Activated naive CD8-positive, alpha-beta T cell treated with anti-CD3 and anti-CD28 coated beads for 36 hours (primary cell): ENCODE measurements at places on chromosomes 12 and 14.

DNA sequence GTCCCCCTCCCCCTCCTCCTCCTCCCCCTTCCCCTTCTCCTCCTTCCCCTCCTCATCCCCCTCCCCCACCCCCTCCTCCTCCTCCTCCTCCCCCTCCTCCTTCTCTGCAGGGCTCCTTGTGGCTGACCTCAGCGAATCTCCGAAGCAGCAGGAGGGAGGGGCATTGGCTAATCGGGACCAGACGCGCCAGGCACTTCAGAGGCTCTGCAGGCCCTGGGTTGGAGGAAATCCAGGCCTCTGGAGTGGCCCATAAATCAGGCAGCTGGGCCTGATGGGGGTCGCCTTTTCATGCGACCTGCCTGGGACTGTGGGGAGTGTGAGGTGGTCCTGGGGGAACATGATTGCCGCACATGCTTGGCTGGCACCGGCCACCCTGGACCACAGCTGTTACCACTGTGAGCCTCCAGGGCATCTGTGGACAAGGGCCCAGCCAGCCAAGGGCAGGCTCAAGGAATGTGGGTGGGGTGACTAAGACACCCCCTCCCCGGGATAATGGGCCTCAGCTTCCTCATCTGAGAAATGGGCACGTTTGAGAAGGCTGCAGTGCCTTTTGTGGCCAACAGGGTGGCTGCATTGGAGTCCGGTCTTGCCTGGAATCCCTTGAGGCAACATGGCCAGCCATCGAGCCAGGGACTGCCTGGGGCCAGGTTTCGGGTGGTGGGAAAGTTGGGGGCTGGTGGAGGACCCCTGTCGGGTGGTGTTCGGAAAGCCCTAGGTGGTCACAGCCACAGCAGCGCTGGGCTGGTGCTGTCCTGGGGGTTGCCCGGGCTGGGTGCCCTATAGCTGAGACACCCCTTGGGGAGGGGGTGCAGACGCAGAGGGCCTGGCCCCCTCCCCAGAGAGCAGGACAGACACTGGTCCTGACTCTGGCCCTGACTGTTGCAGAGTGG lies 12.0 kb downstream of the KIF26A start:
- no peak for DNase-seq

DNA sequence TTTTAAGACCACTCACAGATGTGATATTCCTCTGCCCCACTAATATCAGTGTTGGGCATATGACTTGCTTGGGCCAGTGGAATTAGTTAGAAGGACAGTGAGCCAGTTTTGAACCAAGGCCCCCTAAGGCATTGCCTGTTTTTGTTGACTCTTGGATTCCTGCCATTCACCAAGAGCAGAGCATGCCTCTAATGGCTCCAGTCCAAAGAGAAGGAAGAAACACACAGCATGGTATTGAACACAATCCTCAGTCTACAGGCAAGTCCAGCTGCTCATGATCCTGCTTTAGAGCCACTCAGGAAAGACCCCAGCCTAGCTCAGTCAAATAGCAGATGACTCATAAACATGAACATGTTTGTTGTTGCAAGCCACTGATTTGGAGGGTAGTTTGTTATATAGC lies 1201.5 kb downstream of the BCL11B start:
- no peak for DNase-seq

DNA sequence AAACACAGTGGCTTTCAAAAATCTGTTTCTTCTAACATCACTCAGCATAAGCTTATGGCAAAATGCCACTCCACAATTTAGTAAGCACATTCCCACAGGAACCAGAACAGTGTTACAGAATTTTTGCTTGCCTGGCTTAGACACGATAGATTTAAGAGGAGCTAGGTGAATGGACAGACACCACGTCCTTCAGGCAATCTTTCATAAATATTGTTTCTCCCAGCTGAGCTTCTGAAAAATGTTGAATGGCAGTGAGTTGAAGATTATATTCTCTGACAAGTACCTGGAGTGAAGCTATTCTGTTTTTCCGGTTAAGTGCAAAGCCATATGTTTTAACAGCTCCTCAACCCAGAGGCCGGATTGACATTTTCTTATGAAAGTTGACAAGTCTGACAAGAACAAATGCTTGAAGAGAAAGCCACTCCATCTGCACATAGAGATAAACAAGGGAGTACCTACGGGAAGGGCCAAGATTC lies 102.0 kb downstream of the FSCB start:
- DNase-seq, result no peak

DNA sequence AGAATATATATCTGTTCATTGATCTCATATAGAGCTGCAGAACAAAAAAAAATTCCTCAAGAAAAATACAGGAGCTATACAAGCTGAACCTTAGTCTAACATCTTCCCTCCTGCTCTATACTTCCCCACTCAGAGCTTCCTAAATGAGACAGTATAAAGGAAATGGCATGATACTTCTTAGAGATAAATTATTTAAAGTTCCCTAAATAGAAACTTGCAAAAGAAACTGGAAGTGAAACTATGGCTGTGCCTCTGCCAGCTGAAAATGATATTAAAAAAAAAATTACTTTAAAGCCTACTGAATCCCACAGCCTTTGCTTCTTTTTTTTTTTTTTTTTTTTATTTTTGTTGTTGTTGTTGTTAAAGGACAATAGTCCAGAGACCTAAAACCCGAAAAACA lies 11.6 kb upstream of the NEK9 start:
- DNase-seq, result no peak

DNA sequence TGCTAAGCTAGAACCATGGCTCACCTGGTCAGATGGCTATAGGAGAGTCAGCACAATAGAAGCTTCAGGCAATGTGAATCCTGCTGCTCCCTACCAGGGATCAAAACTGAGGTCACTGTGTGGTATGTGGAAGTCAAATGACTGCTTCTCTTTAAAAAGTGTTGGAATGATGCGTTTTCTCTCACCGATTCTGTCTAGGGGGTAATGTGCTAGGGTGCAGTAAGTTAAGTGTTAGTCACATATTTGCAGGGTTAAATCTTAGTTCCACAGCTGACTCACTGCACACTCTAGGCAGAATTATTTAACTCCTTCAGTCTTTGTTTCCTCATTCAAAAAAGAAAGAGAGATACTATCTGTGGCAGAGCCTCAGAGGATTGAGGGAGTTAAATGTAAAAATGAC lies 696.6 kb downstream of the DIO2 start:
- DNase-seq, result no peak

DNA sequence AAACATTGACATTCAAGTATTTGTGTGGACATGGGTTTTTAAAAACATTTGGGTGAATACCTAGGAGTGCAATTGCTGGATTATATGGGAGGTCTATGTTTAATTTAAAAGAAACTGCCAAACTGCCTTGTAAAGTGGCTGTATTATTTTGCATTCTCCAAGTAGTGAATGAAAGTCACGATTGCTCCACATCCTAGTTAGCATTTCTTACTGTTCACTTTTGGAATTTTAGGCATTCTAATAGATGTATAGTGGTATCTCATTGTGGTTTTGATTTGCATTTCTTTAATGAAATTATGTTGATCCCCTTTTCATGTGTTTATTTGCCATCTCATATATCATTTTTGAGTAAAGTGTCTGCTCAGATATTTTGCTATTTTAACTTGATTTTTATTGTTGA lies 159.5 kb downstream of the FOXG1 start:
- DNase-seq, result no peak

DNA sequence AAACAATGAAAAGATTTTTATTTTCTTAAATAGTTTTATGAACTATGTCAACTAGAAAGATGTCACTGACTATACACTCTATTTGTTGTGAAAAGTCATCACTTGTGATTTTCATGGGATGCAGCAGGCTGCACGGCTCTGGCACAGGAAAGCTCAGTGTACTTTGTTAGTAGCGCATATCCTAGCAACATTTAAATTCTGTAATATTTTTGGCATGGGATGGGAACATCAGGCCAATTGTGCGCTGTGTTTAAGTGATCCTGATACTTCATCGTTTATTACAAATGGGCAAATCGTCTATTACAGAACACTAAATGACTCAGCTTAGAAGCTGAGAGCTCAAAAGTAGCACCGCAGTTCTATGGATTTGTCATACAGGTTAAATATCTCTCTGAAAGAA lies 60.7 kb upstream of the SAV1 start:
- DNase-seq, result no peak

GRCh38 chr12:101891462-101891971 lies 14.1 kb downstream of the DRAM1 start:
- DNase-seq, result no peak

DNA sequence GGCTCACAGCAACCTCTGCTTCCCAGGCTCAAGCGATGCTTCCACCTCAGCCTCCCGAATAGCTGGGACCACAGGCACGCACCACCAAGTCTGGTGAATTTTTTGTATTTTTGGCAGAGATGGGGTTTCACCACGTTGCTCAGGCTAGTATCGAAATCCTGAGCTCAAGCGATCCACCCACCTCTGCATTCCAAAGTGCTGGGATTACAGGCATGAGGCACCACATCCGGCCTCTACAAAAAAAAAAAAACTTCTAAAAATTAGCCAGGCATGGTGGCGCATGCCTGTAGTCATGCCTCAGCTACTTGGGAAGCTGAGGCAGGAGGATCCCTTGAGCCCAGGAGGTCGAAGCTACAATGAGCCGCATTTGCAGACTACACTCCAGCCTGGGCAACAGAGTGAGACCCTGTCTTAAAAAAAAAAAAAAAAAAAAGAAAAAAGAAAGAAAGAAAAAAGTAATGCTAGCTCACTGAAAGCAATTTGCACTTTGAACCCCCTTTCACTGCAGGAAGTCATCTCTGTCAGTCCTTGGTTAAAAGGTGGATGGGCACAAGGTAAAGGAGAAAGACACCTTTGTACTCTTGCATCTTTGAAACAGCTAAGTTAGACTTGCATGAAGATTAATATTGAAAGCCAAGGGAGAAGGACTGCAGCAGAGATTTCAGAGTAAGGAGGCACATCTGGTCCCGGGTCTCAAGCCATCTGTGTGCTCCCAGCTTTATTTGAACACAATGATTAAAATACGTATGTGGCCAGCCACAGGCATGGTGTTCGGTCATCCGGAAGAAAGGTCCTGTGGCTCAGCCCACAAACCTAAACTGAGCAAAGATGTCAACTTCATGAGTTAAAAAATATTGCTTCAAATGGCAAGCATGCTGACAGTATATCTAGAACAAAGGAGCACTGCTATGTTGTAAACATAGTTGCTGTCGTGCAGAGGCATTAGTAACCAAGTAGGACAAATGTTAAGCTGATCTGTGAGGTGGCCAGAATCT lies 103.8 kb upstream of the HMGA2 start:
- DNase-seq, result no peak

GRCh38 chr14:38848243-38848935 lies 254.6 kb downstream of the SEC23A start:
- no peak for DNase-seq

- DNase-seq, result no peak
Measured at GRCh38 chr12:68868043-68868790, 60.2 kb downstream of the MDM2 start.

- DNase-seq, result no peak
Measured at GRCh38 chr12:110658242-110658641, 30.7 kb downstream of the HVCN1 start.

GRCh38 chr12:7034464-7034863 lies 16.2 kb upstream of the LPCAT3 start:
- no peak for DNase-seq

DNA sequence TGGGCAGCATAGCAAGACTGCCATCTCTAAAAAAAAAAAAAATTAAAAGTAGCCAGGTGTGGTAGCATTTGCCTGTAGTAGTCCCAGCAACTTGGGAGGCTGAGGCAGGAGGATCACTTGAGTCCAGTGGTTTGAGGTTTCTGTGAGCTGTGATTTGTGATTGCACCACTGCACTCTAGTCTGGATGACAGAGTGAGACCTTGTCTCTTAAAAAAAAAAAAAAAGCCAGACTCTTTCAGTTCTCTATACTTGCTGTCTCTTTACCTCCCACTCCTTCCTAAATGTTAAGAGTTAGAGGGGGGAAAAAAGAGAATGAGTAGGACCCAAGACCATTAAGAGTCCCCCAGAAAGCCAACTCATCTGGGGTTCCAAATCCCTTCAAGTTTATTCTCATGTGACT lies 17.8 kb downstream of the EIF2S1 start:
- DNase-seq, result no peak
